BE2C (cell line): ENCODE measurements at places on chromosomes 3 and 15.

GRCh38 chr3:98901119-98901391, 440 bp downstream of the DCBLD2 start:
- no peak for DNase-seq

DNA sequence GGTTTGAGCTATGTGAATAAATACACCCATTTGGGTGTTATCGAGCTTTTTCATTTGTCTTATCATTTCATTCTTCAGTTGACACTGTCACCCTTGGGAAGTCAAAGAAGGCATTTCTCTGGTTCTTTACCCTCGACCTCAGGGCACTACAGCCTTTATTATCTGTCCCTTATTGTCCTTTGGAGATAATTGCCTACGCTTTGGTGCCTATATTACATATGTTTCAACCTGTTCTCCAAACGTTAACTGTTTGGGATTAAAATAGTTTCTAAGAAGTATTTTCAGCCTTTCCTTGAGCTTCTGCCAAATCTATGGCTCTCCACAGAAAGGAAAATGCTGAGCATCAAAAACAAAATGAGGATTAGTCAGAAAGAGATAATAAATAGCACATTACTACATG, 395.4 kb upstream of the ADAMTS9 start:
- DNase-seq: no peak

DNA sequence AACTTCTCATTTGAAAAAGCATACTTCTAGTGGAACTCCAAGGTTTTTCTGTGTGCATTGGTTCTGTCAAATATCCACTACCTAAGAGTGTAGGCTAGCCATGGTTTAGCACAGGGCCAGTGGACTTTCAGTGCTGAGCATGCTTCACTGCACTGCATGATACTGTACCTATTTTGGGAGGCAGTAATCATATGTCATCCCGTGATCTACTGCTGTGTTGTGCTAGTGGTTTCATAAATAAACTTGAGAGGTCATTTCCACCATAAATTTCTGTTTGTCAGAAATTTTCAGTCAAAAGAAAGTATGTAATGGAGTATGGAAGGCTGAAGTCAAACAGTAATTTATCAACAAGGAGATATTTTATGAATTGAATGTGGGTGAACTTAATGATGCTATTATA, 203.6 kb downstream of the ROBO1 start:
- DNase-seq: no peak

- DNase-seq: no peak
Observed at GRCh38 chr15:90829942-90830440, 38.4 kb upstream of the FURIN start.

- peak; percentile 57 for DNase-seq
Observed at GRCh38 chr3:132343018-132343612, 25.9 kb downstream of the ACP3 start.

DNA sequence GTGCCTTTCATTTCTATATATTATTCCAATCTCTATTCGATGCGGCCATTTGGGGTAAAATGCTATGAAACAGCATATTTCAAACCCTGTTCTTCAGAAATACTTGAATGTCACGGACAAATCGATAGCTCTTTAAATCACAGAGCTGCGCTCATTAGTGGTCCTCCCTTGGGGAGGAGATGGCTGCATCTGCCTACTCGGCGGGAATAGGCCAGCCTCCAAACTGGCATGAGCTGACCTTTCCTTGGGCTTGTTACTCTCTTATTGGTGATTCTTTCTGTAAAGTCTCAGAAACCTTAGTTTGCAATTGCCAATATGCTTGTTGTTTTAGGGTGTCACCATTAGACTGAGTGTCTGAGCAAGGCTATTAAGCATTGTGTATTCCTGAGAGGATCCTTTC, 120.9 kb downstream of the BDH1 start:
- DNase-seq: no peak

DNA sequence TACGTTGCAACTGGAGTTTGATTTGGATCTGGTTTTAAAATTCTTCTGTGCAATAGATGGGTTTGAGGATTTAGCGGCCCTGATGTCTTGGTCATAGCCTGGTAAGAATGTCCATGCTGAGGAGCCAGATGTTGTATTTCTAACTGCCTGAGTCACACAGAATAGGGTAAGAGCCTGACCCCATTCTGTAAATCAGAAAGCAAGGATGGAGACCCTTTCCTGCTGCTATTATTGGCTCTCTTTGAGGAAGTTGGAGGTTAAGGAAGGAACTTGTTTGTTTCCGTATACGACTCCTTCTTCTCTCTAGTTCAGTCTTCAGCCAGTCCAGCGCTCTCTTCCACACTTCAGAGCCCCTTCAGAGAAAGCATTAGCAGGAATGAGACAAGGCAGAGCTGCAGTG, 65.1 kb downstream of the HCN4 start:
- no peak for DNase-seq

DNA sequence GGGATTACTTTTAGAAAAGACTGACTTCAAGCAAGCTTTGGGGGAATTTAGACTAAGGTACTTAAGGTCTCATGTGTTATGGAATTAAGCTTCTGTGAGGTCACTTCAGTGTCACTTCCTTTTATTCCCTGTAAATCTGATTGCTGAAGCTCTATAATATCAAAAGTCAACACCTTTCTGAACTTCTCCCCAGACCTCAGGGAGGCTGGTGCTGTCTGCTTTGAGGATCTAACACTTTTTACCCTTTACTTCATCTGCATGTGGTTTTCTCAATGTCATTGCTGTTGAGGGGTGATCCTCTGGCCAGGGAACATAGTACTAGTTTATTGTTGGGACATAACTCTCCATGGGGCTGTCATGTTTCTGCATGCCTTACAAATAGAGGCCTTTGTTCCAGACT, 41.8 kb upstream of the RASGRF1 start:
- DNase-seq: no peak

GRCh38 chr3:33575311-33575710, 135.1 kb upstream of the UBP1 start:
- DNase-seq: no peak

- DNase-seq: no peak
Observed at GRCh38 chr3:39290255-39290654, 10.4 kb upstream of the CX3CR1 start.

DNA sequence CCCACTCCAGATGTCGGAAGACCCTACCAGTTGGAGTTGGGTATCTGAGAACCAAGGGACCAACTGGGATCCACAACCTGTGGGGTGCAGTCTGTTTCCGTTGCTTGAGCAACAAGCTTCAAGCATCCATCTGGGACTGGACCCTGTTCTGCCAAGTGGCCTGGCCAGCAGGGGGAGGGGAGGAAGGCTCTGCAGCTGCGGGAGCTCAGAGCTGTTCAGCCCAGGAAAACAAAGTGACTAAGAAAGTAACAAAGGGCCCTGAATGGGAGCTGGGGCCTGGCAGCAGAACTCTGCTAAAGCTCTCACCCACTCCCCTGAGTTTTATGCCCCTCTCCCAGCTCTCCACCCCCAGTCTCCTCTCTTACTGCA, 2.7 kb downstream of the TYRO3 start:
- peak; percentile 51 for DNase-seq

GRCh38 chr3:179330438-179330837, 7.6 kb downstream of the ZNF639 start:
- no peak for DNase-seq

GRCh38 chr15:46894644-46895043, 822.7 kb upstream of the SEMA6D start:
- DNase-seq: no peak

GRCh38 chr15:44712346-44713005, 1.2 kb downstream of the B2M start:
- DNase-seq: peak; percentile 66

- no peak for DNase-seq
Observed at GRCh38 chr15:100030586-100031229, 297.5 kb upstream of the LYSMD4 start.

GRCh38 chr3:30640851-30641250, 34.5 kb downstream of the TGFBR2 start:
- no peak for DNase-seq

GRCh38 chr3:29453284-29454001, 172.6 kb downstream of the RBMS3 start:
- peak; percentile 87 for DNase-seq

- DNase-seq: no peak
Observed at GRCh38 chr15:90037511-90037860, 36.4 kb downstream of the ZNF710 start.

GRCh38 chr3:194399874-194400411, 877 bp upstream of the GP5 start:
- no peak for DNase-seq

DNA sequence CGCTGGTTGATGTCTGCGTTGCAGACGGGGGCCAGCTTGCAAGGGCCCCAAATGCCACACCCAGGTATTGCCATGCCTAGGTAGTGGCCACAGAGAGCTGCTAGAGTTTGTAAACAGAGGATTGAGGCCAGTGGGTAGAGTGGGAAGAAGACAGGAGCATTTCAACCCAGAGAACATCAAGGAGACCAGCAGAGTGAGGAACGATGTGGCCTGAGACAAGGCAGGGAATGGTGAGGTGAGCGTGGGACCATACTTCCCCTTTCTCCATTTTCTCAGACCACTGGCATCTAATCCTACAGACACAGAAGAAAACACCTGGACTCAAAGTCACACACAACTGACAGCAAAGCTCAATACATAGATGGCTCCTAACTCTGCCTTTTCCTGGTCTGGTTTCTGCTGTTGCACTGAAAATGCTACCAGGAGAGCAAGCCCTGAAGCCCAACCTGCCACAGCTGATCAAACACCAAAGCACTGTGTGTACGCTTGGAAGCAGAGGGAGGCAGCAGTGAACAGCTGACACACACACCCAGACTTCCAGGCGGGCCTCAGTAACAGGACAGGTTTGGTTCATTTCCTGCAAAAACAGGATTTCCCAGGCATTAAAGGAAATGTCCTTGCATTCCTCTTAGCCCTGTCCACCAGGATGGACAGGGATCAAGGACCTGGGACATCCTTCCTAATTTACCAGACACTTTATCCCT, 1.6 kb downstream of the FAM174B start:
- no peak for DNase-seq

DNA sequence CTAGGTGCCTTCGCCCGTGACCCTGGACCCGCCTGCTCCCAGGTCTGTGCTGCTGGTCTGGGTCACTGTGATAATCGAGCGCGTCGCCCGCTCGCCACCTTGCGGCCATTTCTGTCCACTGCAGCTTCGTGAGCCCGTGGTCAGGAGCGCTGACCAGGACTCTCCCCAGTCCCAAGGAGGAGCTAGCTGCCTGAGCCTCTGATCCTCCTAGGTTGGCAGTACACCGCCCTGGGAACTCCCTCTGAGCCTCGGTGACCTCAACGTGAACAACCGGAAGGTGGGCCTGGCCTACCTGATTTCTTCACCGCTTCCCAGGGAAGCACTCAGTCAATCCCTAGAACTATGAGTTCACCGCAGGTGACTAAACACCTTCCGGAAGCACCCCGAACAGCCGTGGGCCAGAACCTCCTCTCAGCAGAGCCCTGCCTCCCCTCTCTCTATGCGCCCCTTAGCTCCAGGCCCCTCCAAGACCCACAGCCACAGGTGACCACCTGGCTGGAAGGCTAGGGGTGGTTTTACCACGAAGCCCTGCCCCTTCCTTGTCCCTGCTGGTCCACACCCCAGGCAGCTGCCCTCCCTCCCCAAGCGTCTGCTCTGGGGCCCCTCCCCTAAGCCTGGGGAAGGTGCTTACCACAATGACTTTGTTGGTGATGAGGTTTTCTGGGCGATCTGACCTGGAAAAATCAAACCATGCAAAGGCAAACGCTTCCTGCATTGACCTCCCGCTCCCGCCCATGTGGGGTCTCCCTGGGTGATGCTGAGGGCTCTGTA, 9.7 kb downstream of the PLA2G4D start:
- DNase-seq: peak; percentile 72

DNA sequence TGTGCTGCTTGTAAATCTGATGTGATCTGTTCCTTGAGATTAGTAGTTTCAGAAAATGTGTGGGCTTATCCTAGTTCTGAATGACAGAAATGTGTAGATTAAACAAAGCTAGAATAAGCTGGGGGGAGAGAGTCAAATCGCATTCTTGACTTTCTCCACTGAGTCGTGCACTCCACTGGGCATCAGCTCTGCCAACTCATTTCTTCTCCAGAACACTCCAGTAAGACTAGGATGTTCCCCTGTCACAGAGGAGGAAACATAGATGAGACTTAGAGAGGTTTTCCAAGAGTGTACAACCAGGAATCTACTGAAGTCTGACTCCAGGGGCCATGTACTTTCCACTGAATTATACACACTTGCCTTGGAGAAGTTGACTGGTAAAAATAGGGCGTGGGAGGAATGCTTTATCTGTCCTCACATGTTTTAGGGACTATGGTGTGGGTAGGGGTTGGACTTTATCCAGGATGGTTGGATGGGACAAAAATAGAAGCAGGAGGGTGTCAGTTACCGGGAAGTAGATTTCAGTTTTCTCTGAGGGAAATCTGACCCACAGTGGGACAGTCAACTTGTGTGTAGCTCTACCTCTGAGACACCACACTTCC, 298.2 kb downstream of the UBE2E2 start:
- no peak for DNase-seq

DNA sequence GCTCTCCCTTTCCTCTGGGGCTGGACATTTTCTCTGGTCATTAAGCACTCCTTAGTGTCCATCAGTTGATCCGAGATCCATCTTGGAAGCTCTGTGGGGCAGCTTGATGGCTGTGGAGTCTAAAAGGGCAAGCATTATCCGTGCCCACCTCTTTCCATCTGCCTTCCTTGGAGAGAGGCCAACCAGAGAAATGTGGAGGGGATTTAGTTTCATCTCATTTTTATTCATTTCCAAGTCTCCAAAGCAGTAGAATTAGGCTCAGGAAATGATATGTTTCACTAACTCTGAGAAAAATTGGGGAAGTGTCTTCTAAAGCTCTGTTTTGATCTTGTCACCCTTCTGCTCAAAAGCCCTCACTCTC, 95.9 kb upstream of the KLHL25 start:
- DNase-seq: no peak

GRCh38 chr15:45548753-45549520, 26.4 kb upstream of the SLC30A4 start:
- DNase-seq: peak; percentile 88

- no peak for DNase-seq
Observed at GRCh38 chr3:10582733-10583132, 77.3 kb upstream of the ATP2B2 start.

DNA sequence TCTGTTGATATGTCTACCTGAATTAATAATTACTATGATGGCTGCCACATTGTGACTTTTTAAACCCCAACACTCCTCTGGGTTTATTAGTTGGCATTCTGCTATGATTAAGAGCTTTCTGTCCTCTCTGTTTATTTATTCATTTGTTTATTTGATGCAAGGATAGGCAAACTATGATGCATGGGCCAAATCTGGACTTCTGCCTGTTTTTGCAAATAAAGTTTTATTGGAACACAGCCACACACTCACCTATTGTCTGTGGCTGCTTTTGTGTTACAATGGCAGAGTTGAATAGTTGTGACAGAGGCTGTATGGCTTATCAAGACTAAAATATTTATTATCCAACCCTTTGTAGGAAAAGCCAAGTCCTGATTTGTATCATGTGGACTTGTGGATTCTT, 48.3 kb upstream of the C3orf80 start:
- DNase-seq: no peak
